Stimulated activated CD8-positive, alpha-beta memory T cell treated with anti-CD3 and anti-CD28 coated beads, Interleukin-4, amount 100 ng/mL, for 1 hour (primary cell): ENCODE measurements at places on chromosomes 2 and 18.

DNA sequence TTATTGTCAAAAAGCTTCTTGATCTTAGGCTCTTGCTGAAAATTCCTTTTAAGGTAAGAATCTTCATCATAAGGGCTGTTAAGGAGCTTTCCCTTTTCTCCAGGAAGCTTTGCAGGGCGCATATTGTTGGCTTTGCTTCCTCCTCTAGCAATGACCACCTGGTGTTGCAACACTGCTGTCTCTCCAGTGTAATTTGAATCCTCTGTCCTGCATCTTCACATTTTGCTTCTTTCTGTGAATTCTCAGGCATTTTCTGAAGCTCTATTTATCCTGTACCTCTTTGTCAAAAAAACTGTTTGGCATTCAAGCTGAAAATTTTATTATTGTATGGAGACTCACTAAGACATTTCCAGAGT lies 533.1 kb upstream of the CHAC2 start:
- DNase-seq: no peak

DNA sequence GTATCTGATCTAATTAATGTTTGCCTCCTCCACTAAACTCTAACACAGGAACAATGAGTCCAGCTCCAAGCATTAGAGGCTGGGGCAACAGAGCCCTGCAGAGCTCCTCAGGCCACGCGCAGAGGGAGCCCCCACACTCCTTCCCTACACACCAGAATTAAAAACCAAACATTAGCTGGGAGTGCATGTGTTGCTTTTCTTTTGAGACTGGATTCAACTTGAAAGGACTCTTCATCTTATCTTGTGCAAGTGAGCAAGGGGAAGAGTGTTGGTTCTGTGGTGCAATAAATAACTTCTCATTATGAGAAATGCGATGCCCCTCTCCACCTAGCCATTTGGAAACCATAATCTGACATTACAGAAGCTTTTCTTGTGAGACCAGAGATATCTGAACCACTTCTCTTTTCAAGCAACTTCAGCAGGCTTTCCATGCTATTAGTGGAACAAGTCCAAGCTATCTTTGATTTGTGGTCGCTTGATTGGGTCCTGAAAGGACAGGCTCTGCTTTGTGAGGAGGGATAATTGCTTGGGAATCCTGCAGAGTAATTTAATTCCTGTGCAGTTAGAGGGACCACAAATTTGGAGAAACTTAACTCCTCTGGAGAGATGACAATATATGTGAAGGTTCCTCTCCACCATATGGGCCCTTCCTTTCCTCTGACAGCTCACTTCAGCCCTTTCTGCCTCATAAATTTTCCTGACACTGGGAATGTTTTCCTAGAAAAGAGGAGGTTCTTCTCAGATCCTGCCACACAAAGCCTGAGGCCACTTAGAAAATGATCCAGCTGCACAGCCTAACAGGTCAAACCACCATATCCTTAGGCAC lies 112.5 kb downstream of the ATL2 start:
- no peak for DNase-seq

DNA sequence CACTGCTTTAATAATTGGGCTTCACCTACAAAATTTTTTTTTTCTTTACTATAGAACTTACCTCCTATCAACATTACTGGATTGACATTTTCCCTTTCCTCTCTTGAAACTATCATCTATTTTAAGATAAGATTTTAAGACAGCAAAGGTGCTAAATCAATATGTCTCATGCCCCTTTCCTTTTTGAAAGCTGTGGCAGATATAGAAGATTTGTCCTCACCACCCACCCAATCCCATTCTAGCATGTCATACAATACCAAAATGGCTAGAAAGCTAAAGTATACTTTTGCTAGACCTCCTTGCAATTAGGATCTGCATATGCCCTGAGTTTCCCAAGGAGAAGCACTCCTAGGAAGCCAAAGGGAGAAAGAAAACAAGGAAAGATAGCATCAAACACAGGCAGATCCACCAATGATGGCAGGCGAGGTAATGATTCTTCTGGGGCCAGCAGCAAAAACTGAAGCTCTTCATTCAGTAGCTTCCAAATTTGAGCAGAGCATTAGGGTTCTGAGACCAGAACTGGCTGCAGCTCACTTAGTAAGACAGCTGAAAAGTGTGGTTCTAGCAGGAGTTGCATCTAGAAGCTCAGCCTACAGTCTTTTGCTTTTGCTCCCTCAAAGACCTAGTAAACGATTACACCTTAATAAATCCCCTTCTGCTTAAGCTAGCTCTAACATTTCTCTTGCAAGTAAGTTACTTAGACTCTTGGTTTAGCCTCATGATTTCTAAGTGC lies 242.1 kb downstream of the ZEB2 start:
- no peak for DNase-seq

GRCh38 chr2:156341452-156342253 lies 9.1 kb upstream of the NR4A2 start:
- peak; percentile 77 for DNase-seq

- no peak for DNase-seq
Measured at GRCh38 chr2:65136253-65136652, 6.3 kb upstream of the RAB1A start.

- DNase-seq: no peak
Measured at GRCh38 chr2:188291617-188292347, at the start of gene GULP1. Gene GULP1, plus strand, starts transcription at chr2:188291874. Its CDS starts 185,829 bp downstream, at chr2:188477703.

- DNase-seq: no peak
Measured at GRCh38 chr18:28961669-28962228, 784.8 kb upstream of the CDH2 start.

- no peak for DNase-seq
Measured at GRCh38 chr18:24270937-24271380, 126.7 kb downstream of the OSBPL1A start.

DNA sequence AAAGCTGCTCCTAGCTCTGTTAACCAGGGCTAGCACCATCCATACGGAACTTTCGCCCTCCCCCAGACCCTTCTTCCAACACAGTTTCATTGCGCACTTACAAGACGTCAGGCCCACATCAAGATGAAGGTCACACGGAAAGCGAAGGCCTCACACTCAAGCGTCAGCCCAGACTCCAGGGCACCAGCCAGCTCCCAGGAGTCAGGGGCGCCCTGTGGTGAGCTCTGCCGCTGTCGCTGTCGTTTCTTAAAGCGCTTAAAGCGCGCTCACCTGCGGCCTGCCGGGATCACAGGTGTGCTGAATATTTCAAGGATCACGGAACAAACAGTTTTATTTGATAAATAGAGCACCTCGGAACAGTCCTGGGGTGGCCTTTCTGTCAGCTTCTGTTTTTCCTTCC lies 163.1 kb downstream of the CDH20 start:
- no peak for DNase-seq

- DNase-seq: no peak
Measured at GRCh38 chr2:143231254-143231645, 102.0 kb downstream of the ARHGAP15 start.

DNA sequence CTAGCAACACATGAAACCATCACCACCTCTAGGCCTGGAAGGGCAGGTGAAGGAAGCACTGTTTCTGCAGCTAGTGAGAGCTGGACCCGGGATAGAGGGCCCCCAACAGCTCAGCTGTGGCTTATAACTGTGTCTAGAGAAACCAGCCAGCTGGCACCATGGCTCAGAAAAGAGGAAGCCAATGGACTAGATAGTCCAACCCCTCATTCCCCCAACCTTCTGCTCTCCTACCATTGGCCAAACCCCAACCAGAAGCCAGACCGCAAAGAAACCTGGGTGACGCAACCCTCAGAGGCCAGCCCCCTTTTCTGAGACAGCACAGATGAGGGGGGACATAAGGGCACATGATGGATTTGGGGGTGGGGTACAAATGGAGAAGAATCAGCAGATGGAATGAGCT lies 24.3 kb downstream of the SMYD1 start:
- DNase-seq: no peak

DNA sequence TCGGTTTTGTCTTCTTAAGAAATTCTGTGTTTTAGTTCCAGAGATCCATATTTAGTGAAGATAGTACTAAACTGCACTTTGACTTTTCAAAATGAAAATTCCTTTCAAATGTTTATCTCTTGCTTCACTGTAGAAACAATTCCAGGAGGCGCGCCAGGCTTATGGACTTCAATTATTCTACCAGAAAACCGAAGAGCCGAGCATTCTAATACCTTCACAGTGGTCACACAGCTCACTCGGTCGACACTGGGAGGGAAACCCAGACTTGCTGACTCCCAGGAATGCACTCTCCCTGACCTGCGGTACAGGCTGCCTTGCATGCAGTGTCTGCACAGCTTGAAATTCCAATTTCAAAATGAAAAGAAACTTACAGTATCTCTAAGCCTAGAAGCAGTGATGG lies 119.9 kb upstream of the PIEZO2 start:
- DNase-seq: no peak

- DNase-seq: no peak
Measured at GRCh38 chr2:170408461-170409163, 230.7 kb downstream of the MYO3B start.

- DNase-seq: no peak
Measured at GRCh38 chr2:221374234-221374633, 197.9 kb downstream of the EPHA4 start.

DNA sequence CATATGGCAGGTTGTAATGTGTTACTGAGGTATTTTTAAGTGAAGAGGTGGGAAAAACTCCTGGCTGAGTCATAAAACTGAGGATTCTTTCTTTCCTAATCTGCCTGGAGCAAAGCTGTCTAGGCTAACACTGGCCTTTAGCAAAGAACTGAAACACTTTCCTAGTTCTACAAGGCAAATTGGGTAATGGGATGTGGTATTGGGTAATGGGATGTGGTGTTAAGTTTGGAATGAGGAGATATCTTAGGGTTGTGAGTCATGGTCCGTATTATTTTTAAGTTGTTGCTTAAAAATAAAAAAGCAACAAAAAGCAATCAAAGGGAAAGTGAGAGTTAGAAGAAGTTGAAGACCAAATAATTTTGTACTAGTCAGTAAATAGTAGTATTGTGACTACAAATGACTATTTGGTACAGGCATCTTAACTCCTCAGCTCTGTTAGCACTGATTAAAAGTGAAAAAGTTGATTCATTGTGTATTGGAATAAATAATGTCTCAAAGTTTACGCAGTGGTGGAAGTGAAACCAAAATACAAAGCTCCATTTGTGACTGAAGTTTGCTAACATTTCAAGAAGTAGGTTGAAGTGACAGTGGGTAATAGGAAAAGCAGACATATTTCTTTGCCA lies 216.8 kb downstream of the CAMKMT start:
- DNase-seq: no peak

- no peak for DNase-seq
Measured at GRCh38 chr2:238439917-238440316, 13.2 kb downstream of the ASB1 start.

DNA sequence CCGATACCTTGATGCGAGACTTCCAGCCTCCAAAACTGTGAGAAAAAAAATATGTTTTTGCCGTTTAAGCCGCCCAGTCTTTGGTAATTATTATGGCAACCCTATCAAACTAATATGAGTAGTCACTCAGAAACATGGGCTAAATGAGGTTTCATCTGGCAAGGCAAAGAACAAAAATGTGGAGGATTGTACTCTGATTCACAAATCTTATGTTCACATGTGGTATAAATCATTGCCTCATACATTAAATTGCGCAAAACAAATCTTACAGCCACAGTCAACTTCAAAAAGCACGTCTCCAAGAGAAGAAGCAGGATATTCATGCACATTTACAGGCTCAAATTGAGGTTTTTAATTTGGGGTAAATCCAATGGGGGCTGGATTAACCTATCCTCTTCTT lies 1435.4 kb upstream of the LRRTM1 start:
- no peak for DNase-seq

DNA sequence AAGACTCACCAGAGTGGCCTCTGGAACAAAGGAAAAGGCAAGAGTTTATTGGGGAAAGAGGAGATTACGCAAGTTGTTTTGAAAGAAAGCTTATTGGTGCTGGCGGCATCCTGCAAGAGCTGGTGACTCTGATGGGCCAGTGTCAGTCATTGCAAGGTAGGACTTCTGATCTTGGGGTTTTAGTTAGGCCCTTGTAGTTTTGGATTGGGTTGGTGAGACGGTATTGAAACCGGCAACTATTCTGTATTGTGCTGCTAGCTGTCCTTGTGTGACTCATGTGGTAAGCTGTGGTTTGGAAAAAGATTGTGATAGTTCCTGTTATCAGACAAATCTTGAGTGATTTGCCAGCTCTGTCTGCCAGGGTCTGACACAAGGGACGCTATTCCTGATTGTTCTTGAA lies 159.1 kb upstream of the PIEZO2 start:
- DNase-seq: no peak

DNA sequence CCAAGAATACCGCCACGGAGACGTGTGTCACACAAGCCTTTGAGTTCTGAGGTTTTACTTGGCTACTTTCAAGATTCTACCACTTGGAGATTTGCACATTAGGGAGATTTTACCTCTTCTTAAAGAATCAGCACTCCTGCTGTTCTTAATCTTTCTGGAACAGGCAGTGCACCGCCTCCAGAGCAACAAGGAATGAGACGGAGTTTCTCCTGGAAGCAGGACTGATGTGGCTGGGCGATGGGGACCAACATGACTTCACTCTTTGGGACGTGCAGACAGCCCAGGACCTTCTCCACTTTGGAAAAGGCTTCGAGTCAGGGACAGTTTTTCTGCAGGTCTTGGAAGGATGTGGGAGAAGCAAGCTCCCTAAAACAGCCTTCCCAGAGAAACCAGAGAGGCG lies 255.2 kb downstream of the HDAC4 start:
- DNase-seq: no peak

DNA sequence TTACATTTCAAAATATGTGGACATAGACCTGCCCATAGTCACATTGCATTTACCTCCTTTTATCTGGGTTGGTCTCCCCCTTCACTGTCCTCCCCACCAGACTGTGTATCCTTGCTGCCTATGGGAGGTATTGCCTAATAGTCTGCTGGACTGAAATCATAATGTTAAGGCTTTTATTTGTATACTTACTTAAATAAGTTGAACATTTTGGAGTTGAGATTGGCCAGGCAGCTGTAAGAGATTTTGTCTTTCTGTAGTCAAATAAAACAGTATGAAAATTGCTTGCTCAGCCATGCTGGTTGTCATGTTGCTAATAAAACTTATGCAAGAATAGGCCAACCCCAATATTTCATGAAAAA lies 280.9 kb downstream of the PTPRM start:
- DNase-seq: no peak

DNA sequence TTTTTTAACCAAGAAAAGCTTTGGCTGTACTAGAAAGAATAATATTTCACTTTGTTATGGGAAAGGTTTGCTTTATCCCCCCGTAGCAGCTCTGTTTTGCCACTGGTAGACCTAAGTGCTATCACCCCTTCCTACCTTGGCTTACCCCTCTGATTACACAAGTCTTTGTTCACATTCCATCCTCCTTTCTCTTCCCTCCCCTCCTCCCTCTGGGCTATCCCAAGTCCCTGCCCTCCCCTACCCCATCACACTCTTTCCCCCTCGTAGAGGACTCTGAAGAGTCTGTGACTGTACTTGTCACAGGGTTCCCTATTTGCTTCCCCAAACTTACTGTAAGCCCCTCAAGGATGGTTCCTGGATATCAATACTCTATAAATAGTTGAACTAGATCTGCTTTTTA lies 152.9 kb upstream of the NOSTRIN start:
- DNase-seq: no peak

- DNase-seq: no peak
Measured at GRCh38 chr2:128726911-128727310, 408.2 kb upstream of the HS6ST1 start.
